ENCODE measurements at places on chromosomes 4 and X.
A peak's percentile ranks its signal among the peaks of the same experiment; 100 is the strongest.

DNA sequence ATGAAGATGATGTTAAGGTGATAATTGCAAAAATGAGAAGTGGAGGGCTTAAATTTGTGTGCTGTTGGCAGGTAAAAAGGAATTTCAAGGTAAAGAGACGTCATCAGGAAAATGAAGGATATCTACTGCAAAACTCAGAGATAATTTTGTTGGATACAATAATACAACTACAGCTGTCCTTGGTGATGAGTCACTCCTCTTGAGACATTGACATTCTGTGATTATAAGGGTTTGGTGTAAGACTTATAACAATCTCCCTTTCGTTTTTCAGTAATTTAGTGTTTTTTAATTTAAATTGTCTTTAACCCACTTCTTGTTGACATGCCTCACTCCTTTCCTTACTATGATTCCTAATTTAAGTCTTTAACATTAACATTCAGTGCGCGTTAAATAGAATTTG lies 1074.1 kb upstream of the SLIT2 start:
- no peak for DNase-seq

DNA sequence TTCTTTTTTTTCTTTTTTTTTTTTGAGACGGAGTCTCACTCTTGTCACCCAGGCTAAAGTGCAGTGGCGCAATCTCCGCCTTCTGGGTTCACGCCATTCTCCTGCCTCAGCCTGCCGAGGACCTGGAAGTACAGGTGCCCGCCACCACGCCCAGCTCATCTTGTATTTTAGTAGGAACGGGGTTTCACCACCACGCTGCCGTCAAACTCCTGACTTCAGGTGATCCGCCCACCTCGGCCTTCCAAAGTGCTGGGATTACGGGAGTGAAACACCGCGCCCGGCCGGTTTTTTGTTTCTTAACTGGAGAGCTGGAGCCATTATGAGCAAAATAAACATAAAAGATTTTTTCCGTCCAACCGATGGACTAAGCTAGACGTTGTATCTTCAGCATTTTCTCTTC lies 1.9 kb upstream of the WDR17 start:
- no peak for DNase-seq

GRCh38 chr4:167956676-167957075 lies 135.7 kb upstream of the ANXA10 start:
- DNase-seq: no peak

GRCh38 chr4:92497141-92497540 lies 193.4 kb downstream of the GRID2 start:
- DNase-seq: no peak

GRCh38 chrX:21255032-21255618 lies 119.1 kb upstream of the CNKSR2 start:
- DNase-seq: no peak

GRCh38 chr4:19838858-19839257 lies 412.8 kb upstream of the SLIT2 start:
- no peak for DNase-seq

GRCh38 chrX:66684196-66684595 lies 45.3 kb upstream of the EDA2R start:
- DNase-seq: no peak

- peak; percentile 10 for DNase-seq
These were observed 2.4 kb upstream of the RAB40AL start for GRCh38 chrX:102934624-102935023.

DNA sequence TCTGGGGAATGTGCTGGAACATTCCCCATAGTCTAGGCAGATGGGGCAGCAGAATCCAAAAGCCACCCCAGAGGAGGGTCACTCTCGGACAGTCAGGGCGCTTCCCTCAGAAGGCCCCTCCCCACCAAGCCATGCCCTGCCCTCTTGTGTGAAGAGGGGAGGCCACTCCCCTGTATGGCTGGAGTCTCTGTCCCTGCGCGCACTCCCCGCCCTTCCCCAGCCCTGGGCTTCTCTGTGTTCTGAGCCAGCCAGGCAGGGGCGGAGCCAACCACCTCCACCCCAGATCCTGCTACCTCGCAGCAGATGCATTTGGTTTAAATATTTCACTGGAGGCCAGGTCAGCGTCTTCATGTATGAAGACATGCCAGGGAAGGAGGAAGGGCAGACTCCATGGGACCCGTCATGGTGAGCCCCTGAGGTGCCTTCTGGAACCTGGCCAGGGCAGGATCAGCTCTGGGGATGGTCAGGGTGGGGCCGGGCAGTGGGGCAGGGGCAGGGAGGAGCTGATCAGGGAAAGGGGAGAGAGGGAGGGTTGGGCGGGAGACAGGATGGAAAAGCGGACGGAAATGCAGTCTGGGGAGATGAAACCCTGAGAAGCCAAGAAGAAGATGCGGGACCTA lies 107.3 kb downstream of the ADRA2C start:
- no peak for DNase-seq

GRCh38 chrX:31021537-31021936 lies 50.3 kb downstream of the FTHL17 start:
- DNase-seq: no peak

GRCh38 chrX:43693602-43694406 lies 37.7 kb downstream of the MAOA start:
- DNase-seq: no peak

DNA sequence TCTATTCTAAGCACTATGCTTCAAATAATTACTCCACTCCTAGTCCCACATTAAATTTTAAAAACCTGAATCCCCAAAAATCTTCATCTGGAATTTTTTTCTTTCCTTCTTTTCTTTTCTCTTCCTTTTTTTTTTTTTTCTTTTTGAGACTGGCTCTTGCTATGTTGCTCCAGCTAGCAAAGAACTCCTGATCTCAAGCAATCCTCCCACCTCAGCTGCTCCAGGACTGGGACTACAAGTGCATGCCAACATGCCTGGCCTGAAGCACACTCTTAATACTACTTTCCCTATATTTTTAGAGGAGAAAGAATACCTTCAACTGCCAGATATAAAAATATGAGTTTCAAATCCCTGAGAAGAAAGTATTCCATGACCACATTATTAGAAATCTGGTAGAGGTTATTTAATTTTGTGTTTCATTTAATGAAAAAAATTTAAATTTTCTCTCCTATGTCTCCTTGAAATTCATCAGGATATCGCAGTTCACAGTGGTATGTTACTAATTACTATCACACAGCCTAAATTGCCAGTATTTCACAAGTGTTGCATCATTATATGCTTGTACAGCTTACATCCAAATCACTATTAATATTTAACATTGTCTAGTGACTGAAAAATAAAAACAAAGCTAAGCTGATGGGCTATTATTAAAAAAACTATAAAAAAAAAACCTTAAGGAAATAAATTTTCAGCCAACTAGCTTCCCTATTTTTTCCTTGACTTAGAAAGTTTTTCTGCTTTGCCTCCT lies 227.8 kb downstream of the NAF1 start:
- DNase-seq: no peak

DNA sequence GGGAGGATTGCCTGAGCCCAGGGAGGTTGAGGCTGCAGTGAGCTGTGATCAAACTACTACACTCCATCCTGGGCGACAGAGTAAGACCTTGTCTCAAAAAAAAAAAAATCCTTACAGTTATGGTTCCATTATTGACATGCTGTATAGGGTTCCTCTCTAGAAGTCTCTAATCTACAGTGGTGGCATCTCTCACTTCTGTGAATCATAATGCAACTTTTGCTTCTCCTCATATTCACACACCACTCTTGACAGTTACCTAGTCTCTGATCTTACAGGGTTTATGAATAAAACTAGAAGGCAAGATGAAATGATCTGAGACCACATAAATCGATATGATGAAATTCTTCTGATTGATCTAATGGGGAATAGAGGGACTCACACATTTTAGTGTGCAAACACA lies 40.6 kb downstream of the DOCK11 start:
- peak; percentile 14 for DNase-seq

DNA sequence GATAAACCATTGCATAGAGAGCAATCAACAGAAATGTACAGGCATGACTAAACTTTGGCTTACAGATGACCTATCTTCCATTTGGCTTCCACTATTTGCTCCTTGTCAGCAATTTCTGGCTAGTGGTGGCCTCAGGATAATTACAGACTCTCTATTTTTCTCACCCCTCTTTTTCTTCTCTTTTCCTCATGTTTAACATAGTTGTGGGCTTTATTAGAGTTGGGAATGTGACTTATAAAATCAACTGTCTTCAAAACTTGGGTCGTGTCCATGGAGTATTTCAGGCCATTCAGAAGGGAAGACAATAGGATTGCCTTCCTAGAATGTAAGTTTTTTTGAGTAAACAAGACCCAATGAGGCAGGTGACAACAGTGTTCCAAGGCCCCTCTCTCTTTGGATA lies 236.2 kb downstream of the FRAS1 start:
- no peak for DNase-seq

GRCh38 chrX:69597399-69597798 lies 18.5 kb upstream of the EDA start:
- no peak for DNase-seq

All from MV-4-11 (cell line).